ENCODE measurements at places on chromosomes 2 and 18.

DNA sequence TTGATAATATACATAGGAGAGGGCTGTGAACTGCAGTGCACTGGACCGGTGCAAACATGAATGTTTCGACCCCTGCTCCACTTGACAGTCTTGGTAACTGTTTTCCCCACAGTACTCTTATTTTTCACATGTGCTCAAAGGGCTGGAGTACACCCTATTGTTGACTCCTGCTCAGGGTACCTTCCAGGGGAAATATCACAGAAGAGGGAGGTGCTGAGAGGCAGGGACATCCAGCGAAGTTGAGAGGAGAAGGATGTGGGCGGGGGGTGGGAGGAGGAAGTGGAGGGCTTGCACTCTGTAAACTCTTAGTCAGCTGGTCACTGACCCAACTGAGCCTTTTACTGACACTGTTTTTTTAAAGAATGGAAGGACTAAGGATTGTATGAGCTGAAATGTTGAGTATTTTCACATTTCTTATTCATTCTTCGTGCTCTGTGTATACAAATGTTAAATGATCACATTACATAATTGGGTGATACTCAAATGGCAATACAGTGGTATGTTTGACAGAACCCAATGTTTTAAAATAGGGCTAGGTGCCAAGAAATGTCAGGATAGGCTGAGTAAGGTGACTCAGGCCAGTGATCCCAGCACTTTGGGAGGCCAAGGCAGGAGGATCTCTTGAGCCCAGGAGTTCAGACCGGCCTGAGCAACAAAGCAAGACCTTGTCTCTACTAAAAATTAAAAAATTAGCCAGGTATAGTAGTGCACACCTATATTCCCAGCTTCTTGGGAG is 10.0 kb downstream of the INPP4A start:
- no peak for DNase-seq

- no peak for DNase-seq
These were observed 18.5 kb upstream of the FHOD3 start for GRCh38 chr18:36279001-36279400.

- no peak for DNase-seq
These were observed 29.9 kb downstream of the SCN7A start for GRCh38 chr2:166464187-166464586.

- DNase-seq, result no peak
These were observed 5.3 kb upstream of the REG1A start for GRCh38 chr2:79114797-79115494.

DNA sequence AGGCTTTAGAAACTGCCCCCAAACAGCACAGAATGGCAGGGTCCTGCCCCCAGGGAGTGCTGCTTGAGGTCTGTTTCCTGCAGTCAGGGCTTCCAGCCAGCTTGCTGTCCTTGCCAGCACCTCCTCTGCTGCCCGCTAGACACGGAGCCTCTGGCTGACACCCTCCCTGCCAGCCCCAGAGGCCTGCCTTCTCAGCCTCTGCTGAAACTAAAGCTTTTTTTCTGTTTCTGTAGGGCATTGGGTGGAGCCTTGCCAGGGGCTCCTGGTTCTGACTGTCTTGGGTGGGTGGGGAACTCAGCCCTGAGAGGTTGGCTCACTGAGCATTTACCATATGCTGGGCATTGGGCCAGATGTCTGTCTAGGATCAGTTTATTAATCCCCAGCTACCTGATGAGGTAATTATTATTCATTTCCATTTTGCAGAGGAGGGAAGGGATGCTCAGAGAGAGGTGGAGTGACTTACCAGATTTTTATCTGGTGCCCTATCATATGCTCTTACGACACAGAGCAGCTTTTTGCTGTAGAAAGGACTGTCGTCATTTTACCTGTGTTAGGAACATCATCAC is 35.4 kb downstream of the INPP4A start:
- no peak for DNase-seq

DNA sequence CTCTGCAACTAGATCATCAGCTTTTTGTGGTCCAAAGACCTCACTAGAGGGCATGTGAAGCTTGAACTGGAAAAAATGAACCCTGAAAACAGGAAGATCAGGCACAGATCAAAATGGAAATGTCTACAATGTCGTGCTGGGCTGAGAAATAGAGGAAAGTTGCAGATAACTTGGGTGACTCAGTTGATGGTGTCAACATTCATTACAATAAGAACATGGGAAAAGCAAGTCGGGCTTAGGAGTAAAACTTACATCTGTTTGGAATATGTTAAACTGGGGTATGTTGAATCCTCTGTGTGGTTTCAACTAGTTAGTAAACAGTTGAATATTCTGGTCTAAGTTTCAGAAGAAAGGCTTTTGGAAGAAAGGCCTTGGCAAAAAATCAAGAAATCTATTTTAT is 940.4 kb downstream of the ERBB4 start:
- DNase-seq, result no peak

DNA sequence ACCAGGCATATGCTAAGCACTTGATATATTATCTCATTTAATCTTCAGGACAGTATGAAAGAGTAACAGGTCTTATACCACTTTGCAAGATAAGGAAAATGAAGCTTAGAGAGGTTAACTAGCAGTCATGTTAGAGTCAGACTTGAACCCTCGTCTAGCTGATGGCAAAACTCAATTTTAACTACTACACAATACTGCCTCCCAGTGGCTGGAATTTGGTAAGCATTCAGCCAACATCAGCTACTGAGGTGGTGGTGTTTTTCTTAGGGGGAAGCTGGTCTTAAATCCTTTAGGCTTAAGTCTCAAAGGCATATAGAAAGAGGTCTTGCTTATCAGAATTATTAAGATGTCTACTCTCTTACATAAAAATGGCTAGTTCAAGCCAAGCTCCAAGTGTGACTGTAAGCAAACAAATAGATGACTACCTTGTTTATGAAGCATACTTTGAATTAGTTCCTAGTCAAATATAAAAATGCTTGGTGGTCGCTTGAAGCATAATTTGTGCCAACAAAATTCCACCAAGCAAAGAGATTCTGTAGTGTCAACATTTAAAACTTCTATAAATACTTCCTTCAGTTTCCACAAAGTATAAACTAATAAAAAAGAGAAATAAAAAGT is 325.4 kb upstream of the FIGN start:
- DNase-seq, result peak; percentile 42

- no peak for DNase-seq
These were observed 71.5 kb downstream of the CDC42EP3 start for GRCh38 chr2:37599688-37600525.

- no peak for DNase-seq
These were observed 105.6 kb downstream of the PRPF40A start for GRCh38 chr2:152611458-152612231.

GRCh38 chr2:42886921-42887320 is 94.5 kb upstream of the HAAO start:
- DNase-seq, result no peak

DNA sequence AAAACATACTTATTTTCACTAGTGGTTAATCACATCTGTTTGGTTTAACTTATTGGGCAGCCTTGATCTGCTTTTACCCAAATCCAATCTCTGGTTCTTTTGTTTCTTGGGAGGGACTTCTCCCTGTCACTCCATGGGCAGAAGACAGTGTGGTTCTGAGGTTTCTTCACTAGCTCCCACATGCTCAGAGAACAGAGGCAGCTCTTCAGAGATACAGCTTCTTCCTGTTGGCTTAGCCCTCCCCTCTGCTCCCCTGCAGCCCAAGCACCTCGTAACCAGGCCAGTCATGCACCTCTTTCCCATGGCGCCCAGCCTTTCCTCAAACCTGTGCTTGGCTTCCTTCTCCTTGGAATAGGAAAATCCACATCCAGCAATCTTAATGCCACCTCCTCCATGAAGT is 32.8 kb downstream of the SLC9A2 start:
- no peak for DNase-seq

DNA sequence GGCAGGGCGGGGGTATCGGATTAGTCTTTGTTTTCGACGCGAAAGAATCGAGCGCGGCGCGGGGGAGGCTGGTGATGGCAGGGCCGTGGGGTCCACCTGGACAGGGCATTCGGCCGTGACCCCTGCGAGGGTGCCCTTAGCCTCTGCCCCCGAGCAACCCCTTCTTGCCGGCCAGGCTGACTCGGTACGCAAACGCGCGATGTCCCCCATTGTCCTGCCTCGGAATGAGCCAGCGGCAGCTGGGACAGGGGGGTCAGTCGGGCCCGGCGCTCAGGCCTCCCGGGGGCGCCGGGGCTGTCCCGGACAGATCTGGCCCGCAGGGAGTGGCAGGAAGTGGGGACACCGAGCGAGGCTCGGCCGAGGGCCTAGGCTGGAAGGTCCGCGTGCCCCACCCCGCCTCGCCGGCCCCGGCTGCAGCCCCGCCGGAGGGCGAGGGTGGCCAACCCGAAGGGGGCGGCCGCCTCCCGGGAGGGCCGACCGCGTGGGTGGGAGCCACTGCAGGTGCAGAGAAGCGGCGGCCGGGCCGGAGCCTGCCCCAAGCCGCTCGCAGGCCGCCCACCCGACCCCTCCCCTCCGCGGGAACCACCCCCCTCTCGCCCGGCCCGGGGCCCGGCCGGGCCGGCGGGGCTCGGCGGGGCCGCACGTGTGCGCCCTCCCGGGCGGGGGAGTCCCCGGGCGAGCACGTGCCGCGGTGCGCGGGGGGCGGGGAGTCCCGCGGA is at the start of gene TET3:
TSS of gene TET3 (plus strand) at position 708 of the 719 bp plus-strand sequence. CDS start 1,494 bp downstream, outside the sequence.
- DNase-seq, result no peak

GRCh38 chr18:69737851-69738250 is 209.8 kb downstream of the CD226 start:
- DNase-seq, result no peak

GRCh38 chr2:126771094-126771493 is 115.1 kb downstream of the GYPC start:
- no peak for DNase-seq

GRCh38 chr18:50611529-50611941 is 51.6 kb downstream of the MAPK4 start:
- no peak for DNase-seq

DNA sequence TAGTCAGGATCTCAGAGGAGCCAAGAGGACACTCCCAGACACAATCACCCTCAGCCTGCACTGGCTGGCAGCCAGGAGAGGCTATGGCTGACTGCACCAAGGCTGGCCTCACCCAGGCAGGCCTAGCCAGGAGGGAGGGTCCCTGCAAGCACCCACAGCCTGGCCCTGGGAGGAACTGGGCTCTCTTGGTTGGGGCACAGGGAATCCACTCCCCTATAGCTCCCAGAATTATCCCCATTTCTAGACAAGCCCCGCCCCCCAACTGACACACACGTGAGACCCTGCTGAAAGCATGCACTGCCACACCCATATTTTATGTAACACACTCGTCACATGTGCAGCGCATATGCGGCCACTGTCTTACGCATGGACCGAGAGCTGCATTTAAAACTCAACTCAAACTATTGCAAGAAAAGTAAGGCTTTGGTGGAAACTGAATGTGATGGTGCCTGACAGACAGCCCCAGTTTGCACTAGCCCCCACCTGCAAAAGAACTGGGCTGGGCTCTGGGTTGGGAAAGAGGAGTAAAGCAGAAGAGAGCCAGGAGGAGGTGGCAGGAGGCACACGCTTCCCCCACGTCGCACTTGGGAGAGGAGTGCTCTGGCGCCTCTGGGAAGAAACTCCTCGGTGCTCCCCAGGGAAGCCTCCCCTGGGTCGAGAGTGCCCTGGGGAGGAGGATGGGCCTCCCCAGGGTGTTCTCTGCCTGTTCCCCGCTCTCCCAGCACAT is 28.9 kb upstream of the ARHGEF4 start:
- no peak for DNase-seq

GRCh38 chr2:183935005-183935404 is 663.3 kb upstream of the ZNF804A start:
- DNase-seq, result no peak

- DNase-seq, result no peak
These were observed 50.9 kb downstream of the CACNB4 start for GRCh38 chr2:152047824-152048471.

DNA sequence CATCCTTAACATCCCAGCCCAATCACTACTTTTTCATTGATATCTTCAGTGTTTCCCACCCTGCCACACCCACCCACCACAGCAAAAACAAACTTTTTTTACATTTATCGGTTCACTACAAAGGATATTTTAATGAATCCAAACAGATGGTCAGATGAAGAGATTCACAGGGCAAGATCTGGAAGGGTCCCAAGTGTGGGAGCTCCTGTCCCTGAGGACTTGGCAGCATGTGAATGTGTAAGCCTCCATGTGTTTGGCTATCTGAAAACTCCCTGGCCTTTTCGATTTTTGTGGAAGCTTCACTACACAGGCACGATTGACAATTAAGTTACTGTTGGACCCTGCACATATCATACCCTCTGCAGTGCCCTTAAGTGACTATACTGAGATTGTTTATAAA is 48.1 kb upstream of the CRIM1 start:
- DNase-seq, result no peak

DNA sequence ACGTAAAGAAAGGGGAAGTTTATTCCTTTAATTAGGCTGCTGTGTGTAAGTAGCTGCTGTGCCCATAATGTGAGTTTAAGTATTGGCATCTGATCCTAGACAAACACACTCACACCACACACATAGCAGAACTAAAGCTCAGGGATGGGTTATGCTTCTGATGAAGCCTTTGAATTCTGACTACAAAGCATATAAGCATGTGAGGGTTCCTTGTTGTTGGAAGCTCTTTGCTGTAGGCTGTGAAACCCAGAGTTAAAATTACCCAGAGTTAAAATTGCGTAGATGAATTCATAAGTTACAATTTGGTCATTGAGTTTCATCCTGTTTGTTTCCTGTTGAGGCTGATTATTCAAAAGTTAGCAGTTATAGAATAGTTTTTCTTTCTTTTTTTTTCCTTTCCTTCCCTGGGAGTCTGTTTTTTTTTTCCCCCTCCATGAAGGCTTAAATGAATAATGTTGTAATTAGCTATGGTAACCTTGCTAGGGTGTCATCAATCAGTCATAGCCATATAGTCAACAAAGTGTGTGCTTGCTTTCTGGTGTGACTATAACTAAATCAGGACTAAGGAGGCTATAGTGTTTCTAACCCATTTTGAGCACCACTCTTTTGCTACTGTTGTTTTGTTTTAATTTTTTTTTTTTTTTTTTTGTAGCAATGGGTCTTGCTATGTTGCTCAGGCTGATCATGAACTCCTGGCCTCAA is 426.1 kb downstream of the PARD3B start:
- DNase-seq, result no peak

DNA sequence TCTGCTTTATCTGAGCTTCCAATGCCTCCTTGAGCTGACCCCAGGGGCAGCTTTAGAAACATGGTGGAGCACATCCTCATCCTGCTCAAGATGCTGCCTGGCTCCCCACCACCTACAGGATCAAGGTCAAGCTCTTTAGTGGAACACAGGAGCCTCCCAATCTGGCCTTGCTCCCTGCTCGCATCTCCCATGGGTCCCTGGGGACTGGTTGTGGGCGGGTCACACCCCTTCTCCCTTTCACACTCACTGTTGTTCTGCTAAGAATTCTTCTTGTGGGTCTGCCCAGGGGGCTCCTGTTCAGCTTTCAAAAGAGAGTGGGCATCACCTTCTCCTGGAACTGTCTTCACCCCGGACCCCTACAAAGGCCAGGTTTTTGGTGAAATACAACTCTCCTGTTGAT is 8.4 kb upstream of the NT5DC4 start:
- DNase-seq, result no peak

GRCh38 chr2:72727356-72727755 is 98.5 kb downstream of the EXOC6B start:
- DNase-seq, result no peak

Data from NCI-H748 treated with DMSO at 0.1 percent for 48 hours (cell line).